ENCODE measurements at places on chromosomes 13 and 19. TPM values are rescaled to one million over a fixed set of nuclear protein-coding genes. Genes with fewer than 3 reads are reported as not detected.

The CD79A gene
- total RNA-seq = 0.92 TPM

The DDA1 gene
- total RNA-seq = 57.3 TPM

The CCDC70 gene
- total RNA-seq = not detected

The POLR1D gene
- 160 TPM for total RNA-seq

The PSG1 gene
- total RNA-seq = 0.23 TPM

The CYP2F1 gene
- total RNA-seq = not detected

The TUBA3C gene
- total RNA-seq = not detected

The MEIS3 gene
- total RNA-seq = 41.6 TPM

The ZNF45 gene
- total RNA-seq = 9.8 TPM

The LILRB4 gene
- total RNA-seq = not detected

Data from A549 treated with dexamethasone at 1 μM for 4 hours (cell line).